ENCODE measurements at places on chromosomes 4 and X. TPM values are rescaled to one million over a fixed set of nuclear protein-coding genes. Genes with fewer than 3 reads are reported as not detected.
A peak's percentile ranks its signal among the peaks of the same experiment; 100 is the strongest.

Gene RPL39
- total RNA-seq: 3,406 TPM

Gene ENAM
- not detected for total RNA-seq

Gene POF1B
- total RNA-seq: not detected

Gene HPGD
- not detected for total RNA-seq

Gene FABP2
- not detected for total RNA-seq

Gene ART3
- not detected for total RNA-seq

Gene MAGEA8
- total RNA-seq: not detected

Gene GYPE
- total RNA-seq: 2.5 TPM

Gene ENPEP
- 0.11 TPM for total RNA-seq

Gene RBMX2
- 13.7 TPM for total RNA-seq

GRCh38 chrX:107673933-107674479, 45.7 kb downstream of the PRPS1 start:
- DNase-seq: peak; percentile 59

DNA sequence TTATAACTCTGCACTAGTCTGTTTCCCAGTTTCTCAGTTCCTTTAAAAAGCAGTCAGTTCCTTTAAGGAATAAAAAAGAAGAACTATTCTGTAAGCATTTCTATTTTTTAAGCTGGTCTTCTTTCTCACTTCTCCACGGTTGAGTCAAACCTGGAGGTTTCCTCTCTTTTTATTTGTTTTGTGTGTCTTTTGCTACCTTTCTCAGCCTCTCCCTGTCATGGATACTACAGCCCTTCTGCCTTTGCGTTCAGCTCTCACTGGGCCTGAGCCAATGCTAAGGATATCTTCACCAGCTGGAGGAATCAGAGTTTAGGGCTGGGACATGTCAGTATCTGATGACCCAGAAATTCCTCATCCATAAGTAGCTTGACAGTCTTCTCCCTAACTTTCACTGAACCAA, 49.7 kb upstream of the PRKX start:
- DNase-seq: no peak

- DNase-seq: no peak
These were observed 111.9 kb upstream of the GALNT7 start for GRCh38 chr4:173056710-173057109.

DNA sequence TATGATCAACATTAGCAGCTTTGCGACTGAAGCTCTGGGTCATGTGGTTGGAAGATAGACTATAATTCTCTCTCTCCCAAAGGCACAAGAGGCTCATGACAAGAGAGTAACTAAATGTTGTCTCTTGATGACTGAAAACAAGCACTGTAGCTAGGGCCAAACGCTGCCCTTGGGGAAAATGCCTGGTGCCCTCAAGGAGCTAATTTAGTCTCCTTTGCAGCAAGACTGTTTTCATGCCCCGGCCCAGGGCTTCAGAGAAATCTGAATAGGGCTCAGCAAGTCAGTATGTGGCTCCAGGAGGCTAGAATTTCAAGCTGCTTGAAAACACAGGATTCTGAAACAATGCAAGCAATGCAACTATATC, 411.9 kb downstream of the GPAT3 start:
- DNase-seq: no peak

DNA sequence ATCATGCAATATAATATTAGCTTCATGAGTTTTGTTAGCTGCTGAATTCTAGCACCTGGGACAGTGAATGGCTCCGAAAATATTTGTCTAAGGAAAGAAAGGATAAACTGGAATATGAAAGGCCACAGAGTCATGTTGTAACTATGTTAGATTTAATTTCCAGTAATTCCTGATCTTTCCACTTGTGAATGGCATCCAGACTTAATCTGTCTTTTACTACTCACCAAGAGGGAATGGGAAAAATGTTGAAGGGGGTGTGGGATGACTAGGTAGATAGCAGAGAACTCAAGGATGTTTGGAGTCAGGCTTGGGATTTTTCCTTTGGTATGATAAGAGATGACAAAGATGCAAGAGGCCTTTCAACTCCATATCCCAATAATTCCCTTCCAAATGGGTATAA, 9.4 kb downstream of the ADH6 start:
- peak; percentile 27 for DNase-seq

DNA sequence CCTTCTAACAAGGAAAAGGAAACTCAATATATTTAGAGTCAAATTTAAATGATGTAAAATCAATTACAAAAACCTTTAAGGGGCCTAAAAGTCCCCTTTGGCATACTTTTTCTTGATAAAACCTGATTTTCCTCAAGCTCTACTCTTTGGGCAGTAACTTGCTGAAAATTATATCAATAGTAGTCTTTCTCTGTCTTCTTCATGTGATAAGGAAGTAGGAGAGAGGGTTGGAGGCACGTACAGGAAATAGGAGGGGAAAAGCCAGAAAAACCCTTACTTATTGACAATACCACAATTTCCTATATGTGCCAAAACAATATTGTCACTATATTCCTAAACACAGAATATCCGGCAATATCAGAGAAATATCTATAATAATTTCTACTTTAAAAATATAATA, 9.6 kb downstream of the RHOH start:
- DNase-seq: no peak

GRCh38 chrX:18945483-18945882, 38.4 kb downstream of the PHKA2 start:
- no peak for DNase-seq

GRCh38 chr4:161486461-161486860, 677.3 kb downstream of the FSTL5 start:
- DNase-seq: no peak

GRCh38 chr4:156734965-156735895, 236.4 kb downstream of the PDGFC start:
- DNase-seq: peak; percentile 44

DNA sequence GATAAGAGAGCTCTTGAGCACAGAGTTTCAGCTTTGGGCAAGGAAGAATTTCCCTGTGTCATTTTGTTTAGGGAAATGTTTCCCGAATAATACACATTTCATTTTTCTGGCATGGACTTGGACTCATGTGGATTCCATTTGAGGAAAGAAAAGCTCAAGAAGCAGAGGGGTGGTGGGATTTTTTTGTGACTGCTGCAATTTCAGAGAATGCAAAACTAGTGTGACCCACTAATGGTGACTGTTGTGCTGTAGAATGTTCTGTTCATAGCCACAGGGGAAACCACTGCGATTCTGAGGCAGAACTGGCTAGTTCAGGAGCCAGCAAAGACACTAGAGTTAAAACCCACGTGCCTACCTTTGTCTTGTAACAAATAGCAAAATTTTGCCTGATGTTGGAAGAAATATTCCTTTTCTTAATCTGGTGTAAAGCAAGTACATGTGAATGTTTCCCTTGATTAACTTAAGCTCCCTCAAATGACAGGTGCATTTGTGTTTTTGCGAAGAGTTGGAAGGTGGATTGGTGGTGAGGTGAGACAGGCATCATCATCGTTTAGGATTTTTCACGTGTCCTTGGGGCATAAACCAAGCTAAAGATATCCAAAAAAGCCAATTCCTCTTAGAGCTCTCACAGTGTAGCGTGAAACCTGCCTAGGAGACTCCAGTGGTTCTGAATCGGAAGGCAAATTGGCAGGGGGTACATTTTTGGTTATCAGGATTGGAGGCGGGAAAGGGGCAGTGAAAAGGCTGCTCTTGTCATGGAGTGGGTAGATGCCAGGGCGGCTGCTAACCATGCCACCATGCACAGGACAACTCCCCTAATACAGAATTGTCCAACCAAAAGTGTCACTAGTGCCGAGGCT, 38.0 kb upstream of the FAM9C start:
- DNase-seq: no peak

GRCh38 chrX:19133231-19133630, 11.0 kb upstream of the ADGRG2 start:
- no peak for DNase-seq
